ENCODE measurements at places on chromosomes 7 and 10. TPM values are rescaled to one million over a fixed set of nuclear protein-coding genes. Genes with fewer than 3 reads are reported as not detected.
A peak's percentile ranks its signal among the peaks of the same experiment; 100 is the strongest.

DNA sequence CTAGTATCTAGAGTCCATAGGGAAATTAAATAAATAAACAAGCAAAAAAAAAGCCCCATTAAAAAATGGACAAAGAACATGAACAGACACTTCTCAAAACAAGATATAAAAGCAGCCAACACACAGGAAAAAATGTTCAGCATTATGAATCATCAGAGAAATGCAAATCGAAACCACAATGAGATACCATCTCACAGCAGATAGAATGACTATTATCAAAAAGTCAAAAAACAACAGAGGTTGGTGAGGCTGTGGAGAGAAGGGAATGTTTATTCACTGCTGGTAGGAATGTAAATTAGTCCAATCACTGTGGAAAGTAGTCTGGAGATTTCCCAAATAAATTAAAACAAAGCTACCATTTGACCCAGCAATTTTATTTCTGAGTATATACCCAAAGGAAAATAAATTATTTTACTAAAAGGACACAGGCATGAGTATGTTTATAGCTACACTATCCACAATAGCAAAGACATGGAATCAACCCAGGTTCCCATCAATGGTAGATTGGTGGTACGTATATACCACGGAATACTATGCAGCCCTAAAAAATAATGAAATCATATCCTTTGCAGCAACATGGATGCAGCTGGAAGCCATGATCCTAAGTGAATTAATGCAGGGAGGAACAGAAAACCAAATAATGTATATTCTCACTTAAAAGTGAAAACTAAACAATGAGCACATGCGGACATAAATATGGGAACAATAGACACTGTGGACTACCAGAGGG lies 366.5 kb upstream of the SEMA3C start:
- no peak for DNase-seq

The ACBD7 gene
- total RNA-seq, result 43.2 TPM

The LIPN gene
- not detected for total RNA-seq

GRCh38 chr10:35259769-35260397 lies 76.4 kb upstream of the CCNY start:
- no peak for DNase-seq

The RELN gene
- total RNA-seq, result 12.9 TPM

- DNase-seq, result peak; percentile 22
These were observed 7.0 kb upstream of the EVX1 start for GRCh38 chr7:27235387-27236311.

- DNase-seq, result no peak
These were observed 97.8 kb downstream of the ABCC2 start for GRCh38 chr10:99880080-99880835.

GRCh38 chr7:157693521-157694375 lies 356.9 kb downstream of the DNAJB6 start:
- DNase-seq, result no peak

All from dorsolateral prefrontal cortex (tissue), 122 donors.